Activated CD4-positive, CD25-positive, alpha-beta regulatory T cell treated with anti-CD3 and anti-CD28 coated beads, Interleukin-2, amount 50 U/mL, for 72 hours (primary cell): ENCODE measurements at places on chromosomes 7 and 10.

DNA sequence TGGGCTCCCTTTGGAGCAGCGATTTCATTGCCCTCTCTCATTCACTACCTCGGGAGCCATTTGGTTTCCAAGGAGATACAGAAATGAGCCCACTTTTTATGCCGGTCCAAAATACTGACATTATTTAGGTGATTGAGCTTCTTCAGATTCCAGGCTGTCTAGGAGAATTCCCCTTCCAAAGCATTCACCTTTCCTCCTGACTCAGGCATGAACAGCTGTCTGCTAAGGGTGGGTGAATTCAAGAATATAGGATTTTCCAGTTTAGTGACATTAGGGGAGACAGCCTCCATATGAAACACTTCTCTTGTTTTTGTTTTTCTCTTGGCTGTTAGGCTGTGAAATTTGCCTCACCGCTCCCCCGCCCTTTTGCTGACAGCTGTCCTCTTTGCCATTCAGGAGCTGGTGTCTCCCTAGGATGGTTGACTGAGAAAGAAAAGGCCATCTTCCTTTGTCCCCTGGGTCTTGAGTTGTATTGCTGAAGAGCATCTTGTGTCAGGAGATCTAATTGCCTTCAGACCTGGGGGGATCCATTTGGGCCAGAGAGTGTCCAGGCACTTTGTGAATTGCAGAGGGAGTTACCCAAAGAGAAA lies 56.7 kb downstream of the LRRC4 start:
- no peak for DNase-seq

DNA sequence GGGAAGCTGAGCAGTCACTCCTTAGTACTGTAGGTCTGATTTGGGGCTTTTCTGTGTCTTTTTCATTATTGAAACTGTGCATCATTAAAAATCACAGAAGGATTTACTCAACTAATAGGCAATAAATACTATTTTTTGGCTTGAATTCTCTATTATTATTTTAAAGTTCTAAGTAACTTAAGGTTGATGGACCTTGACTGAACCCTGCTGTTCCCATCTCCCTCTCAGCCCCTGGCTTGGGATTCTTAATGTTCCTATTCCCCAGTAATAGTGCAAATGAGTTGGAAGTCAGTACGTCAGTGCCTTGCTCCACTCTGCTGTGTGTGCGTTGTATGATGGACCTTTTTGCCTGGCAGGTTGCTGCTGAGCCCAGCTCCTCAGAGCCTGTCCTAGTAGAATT lies 166.3 kb downstream of the SND1 start:
- DNase-seq: no peak

DNA sequence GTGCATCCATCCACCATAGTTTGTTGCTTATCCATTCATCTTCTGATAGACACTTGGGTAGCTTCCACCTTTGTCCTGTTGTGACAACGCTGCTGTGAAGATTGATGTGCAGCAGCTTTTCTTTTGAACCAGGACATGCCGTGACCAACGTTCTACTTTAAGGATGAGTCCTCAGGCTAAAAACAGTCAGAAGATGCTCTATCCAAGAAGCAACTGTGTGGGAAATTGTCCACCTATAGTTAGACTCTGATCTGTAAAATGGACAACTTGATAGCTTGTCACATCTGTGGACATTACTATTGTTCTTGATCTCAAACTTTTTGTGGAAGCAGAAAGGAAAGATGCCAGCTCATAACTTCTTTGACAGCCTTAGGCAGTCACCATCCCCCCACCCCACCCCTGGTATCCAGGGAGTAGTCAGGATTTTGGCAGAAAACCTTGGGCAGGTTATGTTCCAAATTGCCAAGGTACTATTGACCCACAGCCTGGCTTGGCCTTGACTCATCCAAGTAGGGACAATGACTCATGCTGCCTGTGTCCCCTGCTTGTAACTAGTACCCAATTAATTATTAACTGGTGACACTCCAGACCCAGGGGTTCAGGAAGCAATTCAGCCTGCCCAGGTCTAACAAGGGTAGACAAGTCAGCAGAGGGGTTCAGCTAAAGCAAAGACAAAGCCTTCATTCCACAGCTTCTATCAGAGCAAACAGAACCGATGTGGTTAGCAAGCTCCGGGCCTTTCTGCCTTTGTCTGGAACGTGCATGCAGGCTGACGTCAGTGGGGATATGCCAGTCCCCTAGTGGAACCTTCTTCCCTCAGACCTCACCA lies 99.6 kb upstream of the ANLN start:
- DNase-seq: no peak

- DNase-seq: no peak
Measured at GRCh38 chr10:119296703-119297102, 89.3 kb downstream of the GRK5 start.

DNA sequence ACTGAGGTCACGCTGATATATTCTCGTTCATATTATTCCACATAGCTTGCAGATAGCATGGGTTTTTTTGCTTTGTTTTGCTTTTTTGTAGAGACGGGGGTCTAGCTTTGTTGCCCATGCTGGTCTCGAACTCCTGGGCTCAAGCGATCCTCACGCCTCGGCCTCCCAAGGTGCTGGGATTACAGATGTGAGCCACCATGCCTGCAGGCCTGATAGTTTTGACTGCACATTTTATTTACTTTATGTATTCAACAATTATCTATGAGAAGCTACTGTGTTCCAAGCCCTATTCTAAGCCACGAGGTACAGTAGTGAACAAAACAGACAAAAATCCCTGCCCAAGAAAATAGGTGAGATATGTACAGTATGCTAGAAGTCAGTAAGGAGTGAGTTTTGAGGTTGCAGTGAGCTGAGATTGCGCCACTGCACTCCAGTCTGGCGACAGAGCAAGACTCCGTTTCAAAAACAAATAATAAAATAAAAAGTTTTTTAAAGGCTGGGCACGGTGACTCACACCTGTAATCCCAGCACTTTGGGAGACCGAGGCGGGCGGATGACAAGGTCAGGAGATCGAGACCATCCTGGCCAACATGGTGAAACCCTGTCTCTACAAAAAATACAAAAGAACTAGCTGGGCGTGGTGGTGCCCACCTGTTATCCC lies 1.3 kb upstream of the YWHAG start:
- no peak for DNase-seq

GRCh38 chr7:116229366-116229765 lies 19.0 kb downstream of the TES start:
- no peak for DNase-seq

DNA sequence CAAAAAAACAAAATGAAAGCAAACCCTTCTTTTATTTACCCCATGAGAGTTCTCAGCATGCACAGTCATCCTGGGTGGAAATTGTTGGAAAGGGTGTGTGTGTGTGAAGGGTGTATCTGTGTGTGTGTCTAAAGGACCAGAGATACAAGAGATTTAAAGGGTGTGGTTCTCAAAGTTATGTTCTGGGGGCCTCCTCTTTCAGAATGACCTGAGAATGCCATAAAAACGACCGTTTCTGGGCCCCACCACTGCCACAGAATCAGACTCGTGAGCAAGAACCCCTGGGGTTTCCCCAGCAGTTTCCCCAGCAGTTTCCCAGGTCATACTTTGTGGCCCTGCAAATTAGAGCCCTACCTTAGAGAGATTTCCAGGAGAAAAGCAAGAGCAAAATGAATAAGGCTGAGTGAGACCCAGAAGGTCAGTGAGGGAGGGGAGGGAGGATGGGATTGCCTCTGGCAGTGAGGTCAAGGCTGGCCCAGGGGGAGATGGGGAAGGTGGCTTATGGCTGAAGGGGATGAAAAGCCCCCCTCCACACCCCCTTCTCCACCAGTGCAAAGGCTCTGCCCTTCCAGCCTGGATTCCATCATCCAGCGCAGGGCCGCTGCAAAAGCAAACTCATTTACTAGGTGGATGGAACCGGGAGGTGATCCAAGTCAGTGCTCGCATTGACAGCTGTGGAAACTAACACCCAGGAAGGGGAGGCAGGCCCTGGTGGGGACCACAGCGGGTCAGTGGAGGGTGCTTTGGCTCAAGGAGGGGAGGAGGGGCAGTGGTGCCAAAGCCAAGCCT lies 10.2 kb downstream of the PYROXD2 start:
- no peak for DNase-seq

- no peak for DNase-seq
Measured at GRCh38 chr10:1360011-1360557, 303.9 kb downstream of the WDR37 start.

DNA sequence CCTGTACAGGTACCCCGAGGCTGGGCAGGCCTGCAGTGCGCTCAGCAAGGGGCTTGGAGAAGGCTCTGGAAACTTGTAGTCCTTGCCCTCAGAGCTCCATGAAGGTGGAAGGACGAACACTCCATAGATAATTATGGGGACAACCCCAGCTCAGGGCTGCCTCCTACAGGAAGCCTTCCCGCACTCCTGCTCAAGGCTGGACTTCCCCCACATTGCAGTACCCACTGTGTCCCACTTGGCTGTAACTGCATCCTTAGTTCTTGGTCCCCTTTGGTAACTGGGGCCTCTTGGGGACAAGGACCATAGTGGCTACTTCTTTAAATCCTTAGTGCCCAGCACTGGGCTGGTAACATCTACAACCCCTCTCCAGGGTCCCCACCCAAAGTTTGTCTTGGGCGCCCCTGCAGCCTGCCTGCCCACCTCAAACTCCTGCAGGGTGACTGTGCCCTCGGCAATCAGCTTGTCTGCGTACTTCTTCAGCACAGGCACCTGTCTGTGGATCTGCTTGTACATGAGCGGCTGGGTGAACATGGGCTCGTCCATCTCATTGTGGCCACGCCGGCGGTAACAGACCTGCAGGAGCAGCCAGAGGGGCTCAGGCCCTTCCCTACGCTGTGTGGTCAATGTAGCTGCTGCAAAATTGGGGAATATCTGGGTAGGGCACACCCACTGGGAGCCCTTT lies 17.1 kb downstream of the OGDHL start:
- no peak for DNase-seq

- peak; percentile 80 for DNase-seq
Measured at GRCh38 chr10:102419269-102420180, 940 bp upstream of the PSD start.

- DNase-seq: no peak
Measured at GRCh38 chr7:138886501-138886917, 88.5 kb upstream of the ATP6V0A4 start.

- DNase-seq: no peak
Measured at GRCh38 chr7:31550432-31550831, 36.5 kb downstream of the ITPRID1 start.

- DNase-seq: no peak
Measured at GRCh38 chr10:90905925-90906324, 15.0 kb downstream of the ANKRD1 start.

GRCh38 chr7:39299695-39300094 lies 266.5 kb upstream of the YAE1 start:
- DNase-seq: no peak

GRCh38 chr7:94252971-94253370 lies 141.7 kb upstream of the COL1A2 start:
- DNase-seq: no peak

GRCh38 chr10:77310288-77310840 lies 327.2 kb downstream of the KCNMA1 start:
- no peak for DNase-seq

- DNase-seq: no peak
Measured at GRCh38 chr10:124710266-124710881, 33.8 kb downstream of the FAM53B start.

DNA sequence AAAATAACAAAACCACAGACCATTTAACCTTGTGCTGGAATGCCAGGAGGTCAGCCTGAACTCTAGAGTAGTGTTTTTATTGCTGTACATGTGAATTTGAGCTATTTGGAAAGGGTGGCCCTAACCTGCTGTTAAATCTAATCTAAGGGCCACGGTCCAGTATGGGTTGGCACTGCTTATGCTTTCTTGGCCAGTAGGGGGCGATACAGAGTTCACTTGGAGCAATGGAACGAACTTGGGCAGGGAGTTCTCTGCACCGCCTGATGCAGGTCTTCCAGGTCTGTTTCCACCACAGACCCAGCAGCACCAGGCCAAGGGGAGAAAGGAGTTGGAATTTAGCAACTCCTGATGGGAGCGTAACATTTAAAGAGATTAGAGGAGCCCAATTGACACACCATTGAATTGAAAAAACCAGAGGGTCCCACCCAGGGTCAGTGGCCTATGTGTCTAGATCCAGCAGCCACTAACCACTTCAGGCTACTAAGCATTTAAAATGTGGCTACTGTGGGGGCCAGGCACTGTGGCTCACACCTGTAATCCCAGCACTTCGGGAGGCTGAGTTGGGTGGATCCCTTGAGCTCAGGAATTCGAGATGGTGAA lies 75.7 kb upstream of the EFCAB10 start:
- peak; percentile 79 for DNase-seq

- DNase-seq: no peak
Measured at GRCh38 chr7:123608991-123609882, 7.6 kb downstream of the ASB15 start.

- DNase-seq: no peak
Measured at GRCh38 chr7:143954544-143954943, at the start of gene OR2F1. Gene OR2F1, plus strand, starts transcription at chr7:143954844. Its CDS starts 5,127 bp downstream, at chr7:143959971.

GRCh38 chr7:124201768-124202349 lies 169.0 kb upstream of the TMEM229A start:
- DNase-seq: no peak

- DNase-seq: no peak
Measured at GRCh38 chr10:117284716-117285494, 44.0 kb downstream of the SLC18A2 start.

DNA sequence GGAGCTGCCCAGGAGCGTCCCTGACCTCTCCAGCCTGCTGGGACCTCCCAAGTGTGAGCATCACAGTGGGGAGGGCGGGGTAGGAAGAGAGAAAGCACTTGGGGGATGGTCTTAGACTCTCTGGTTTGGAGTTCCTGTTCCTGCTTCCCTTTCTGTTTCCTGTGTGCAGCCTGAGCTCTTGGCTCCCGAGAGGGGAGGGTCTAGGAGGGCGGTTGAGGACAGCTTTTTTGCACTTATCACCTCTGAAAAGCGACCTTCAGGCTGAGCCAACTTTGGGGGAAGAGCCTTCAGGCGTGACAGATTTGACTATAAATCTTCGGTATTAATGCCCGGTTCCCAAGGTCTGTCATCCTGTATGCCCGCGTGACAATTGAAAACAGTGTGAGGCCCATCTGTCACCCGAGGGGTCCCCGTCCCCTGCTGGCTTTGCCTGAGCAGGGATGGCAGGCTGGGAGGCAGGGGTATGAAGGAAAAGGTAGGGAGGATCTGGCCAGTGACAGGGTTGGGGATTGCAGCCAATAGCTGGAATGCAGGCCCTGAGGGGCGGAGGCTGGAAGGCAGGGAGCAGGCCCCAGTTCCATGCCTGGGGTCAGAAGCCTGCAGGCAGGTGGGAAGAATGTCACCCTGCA lies 78.6 kb downstream of the CDH23 start:
- no peak for DNase-seq

DNA sequence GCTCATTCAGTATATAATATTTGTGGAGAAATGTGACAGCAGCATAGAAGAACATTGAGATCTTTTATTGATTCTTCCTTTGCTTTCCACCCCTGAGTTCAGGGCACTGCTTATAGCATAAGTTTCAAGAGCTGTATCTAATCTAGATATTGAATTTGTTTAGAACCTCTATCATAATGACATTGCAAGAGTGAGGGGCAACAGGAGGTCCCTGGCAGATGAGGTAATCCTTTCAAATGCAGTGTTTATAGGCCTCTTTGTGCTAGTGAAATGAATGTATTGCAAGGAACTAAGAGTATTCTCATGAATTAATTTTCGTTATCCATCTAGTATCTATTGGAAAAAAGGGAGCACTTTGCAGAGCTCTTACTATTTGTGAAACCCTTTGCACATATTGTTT lies 167.2 kb upstream of the FERD3L start:
- DNase-seq: no peak

GRCh38 chr7:40316176-40316575 lies 181.4 kb downstream of the SUGCT start:
- DNase-seq: no peak

GRCh38 chr7:33243319-33243881 lies 114.0 kb downstream of the BBS9 start:
- DNase-seq: no peak
